ENCODE measurements at places on chromosomes 3 and 15.

- no peak for DNase-seq
Measured at GRCh38 chr3:12752809-12753208, 6.2 kb downstream of the TMEM40 start.

DNA sequence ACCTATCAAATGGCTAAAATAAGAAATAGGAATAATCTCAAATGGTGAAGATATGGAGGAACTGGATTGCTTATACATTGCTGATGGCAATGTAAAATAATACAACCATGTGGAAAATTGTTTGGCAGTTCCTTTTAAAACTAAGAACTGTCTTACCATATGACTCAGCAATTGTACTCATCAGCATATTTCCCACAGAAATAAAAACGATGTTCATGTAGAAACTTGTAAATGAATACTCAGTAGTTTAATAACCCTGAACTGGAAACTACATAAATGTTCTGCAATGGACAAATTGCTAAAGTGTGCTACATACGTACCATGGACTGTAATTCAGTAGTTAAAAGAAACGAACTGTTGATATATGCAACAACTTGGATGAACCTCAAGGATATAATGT is 253.9 kb upstream of the RBMS3 start:
- no peak for DNase-seq

- DNase-seq: no peak
Measured at GRCh38 chr3:107765524-107765923, 242.8 kb downstream of the BBX start.

DNA sequence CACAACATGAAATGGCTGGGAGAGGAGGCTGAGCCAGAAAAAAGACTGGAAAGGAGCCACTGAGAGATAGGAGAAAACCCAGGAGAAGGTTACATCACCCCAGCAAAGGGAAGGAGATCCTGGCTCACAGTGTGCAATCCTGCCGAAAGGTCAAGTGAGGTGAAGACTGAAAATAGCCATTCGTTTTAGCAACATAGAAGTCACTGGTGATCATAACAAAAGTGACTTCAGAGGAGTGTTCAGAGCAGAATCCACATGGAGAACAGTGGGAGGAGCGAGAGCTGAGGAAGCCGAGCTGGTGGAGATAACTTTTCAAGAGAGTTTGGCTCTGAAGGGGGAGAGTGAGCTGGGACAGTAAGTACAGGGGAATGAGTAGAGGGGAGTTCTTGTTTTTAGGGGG is 5.4 kb upstream of the HEG1 start:
- no peak for DNase-seq

GRCh38 chr15:86653344-86654197 is 573.9 kb downstream of the AGBL1 start:
- DNase-seq: no peak

DNA sequence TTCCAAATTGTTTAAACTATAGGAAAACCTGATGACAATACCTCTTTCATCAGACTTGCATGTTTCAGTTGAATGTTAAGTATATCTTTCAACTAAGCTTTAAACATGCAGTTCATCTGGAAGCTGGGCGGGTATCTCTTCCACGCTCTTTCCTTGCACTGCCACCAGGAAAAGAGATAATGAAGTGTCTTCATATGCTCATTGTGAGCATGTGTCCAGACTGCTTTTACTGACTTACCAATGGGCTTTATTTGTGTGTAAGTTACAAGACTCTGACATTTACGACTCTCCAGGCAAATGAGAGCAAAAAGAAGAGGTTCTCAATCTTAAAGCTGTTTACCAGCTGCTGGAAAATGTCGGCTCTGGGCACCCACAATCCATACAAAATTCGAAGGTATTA is 52.8 kb downstream of the TMEM212 start:
- no peak for DNase-seq

DNA sequence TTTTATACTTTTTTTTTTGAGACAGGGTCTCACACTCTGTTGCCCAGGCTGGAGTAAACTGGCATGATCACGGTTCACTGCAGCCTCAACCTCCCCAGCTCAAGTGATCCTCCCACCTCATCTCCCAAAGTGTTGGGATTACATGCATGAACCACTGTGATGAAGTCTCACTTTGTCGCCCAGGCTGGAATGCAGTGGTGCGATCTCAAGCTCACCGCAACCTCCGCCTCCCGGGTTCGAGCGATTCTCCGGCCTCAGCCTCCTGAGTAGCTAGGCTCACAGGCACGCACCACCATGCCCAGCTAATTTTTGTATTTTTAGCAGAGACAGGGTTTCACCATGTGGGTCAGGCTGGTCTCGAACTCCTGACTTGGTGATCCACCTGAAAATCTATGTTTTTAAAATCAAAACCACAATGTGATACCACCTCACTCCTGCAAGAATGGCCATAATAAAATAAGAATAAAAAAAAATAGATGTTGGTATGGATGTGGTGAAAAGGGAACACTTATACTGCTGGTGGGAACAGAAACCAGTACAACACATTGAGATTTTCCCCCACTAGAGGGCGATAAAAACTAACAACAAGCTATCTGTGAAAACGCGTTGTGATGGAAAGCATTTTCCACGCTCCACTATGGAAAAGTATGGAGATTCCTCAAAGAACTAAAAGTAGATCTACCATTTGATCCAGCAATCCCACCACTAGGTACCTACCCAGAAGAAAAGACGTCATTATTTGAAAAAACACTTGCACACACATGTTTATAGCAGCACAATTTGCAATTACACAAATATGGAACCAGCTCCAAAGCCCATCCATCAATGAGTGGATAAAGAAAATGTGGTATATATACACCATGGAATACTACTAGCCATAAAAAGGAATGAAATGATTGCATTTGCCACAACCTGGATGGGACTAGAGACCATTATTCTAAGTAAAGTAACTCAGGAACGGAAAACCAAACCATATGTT is 26.8 kb upstream of the OCA2 start:
- no peak for DNase-seq

All from stimulated activated CD4-positive, alpha-beta T cell treated with anti-CD3 and anti-CD28 coated beads, Interleukin-1b, Interleukin-23, amount 100 ng/mL, for 1 hour (primary cell).